ENCODE measurements at places on chromosomes 2 and 18. TPM values are rescaled to one million over a fixed set of nuclear protein-coding genes. Genes with fewer than 3 reads are reported as not detected.

Gene KRTCAP3
- total RNA-seq: 13.6 TPM

Gene HRH4
- 0.89 TPM for total RNA-seq

- H3K27ac ChIP-seq: no peak overlapping the region
- H3K4me1 ChIP-seq: no peaks in the 10 kb centered on the region
- no peaks in the 10 kb centered on the region for H3K27me3 ChIP-seq
- H3K4me3 ChIP-seq: no peak overlapping the region
- DNase-seq: no peak
- no peaks in the 10 kb centered on the region for H3K36me3 ChIP-seq
These were observed 383.4 kb downstream of the PLCL1 start for GRCh38 chr2:198187841-198188240.

DNA sequence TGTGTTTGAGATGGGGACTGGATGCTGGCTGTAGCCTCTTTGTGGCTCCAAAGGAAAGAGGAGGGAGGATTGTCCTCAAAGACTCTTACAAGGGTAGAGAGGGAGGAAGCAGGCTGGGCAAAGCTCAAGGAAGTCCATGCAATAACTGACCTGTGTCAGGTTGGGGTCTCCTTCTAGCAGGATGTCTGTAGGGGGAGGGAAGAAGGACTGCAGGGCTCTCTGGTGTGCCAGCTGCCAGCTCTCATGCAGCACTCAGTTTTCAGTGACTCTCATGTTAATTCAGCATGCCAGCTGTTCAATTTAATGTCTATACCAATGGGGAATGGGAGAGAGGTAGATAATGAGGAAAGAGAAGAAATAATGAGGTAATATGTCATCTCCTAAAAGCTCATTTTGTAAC is 85.3 kb upstream of the RANBP2 start:
- H3K4me1 ChIP-seq: peaks cover 22% of the 10 kb centered on the region
- no peaks in the 10 kb centered on the region for H3K27me3 ChIP-seq
- peak; percentile 85 for DNase-seq
- no peaks in the 10 kb centered on the region for H3K36me3 ChIP-seq

DNA sequence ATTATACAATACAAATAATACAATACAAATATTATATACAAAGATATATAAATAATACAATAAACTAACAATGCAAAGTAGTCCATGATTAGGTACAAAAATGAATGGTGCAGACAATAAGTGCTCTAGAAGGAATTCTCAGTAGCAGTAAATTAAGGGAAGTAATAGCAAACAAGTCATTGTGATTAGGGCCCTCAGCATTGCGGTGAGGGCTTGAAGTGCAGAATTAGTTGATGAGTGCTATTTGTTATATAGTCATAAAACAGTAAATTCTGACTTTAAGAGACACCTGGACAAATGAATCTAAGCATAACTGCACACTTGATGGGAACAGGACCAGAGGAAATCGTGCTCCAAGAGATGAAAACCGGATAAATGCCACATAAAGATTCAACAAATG is 74.9 kb downstream of the ANKRD44 start:
- H3K27ac ChIP-seq: no peak overlapping the region
- H3K27me3 ChIP-seq: no peaks in the 10 kb centered on the region
- no peak for DNase-seq
